Activated T-helper 1 cell treated with anti-CD3 and anti-CD28 coated beads, Interleukin-2, amount 50 U/mL, for 16 hours (primary cell): ENCODE measurements at places on chromosomes 13 and 19.
A peak's percentile ranks its signal among the peaks of the same experiment; 100 is the strongest.

GRCh38 chr13:65803530-65804392 is 1426.4 kb downstream of the PCDH9 start:
- no peak for DNase-seq

DNA sequence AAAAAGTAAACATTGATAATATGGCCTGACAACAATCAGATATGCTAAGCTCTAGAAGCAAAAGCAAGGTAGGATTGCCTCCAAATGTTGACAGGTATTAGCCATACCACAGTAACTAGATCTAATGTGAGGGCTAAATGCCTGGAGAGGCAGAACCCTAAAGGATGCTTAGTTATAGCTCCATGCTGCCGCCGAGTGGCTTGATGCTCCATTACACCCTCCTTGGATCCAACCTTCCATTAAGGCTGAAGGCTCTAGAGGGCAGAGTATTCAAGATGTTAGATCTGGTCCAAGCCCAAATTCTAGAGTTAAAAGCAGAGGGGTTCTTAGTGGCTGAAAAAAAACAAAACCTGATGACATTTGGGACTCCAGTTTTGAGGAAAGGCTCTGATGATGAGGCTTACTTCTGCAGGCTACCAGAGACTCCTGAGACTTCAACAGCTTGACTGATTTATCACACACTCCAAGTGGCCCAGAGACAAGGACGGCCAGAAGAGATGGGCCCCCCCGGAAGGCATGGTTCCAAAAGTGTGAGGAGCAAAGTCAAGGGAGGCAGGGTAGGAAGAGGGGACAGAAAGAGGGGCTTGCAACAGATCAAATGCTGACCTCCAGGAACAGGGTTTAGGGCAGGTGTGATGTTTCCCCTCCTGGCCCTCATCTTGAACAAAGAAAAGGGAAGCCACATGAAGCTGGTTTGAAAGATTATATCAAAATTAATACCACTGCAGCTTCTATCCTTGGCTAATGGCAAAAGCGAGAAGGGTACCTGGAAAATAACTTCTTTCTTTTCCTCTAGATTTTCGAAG is 21.9 kb upstream of the CPB2 start:
- peak; percentile 31 for DNase-seq

GRCh38 chr19:843180-843835 is 2.5 kb downstream of the PRTN3 start:
- DNase-seq: no peak

DNA sequence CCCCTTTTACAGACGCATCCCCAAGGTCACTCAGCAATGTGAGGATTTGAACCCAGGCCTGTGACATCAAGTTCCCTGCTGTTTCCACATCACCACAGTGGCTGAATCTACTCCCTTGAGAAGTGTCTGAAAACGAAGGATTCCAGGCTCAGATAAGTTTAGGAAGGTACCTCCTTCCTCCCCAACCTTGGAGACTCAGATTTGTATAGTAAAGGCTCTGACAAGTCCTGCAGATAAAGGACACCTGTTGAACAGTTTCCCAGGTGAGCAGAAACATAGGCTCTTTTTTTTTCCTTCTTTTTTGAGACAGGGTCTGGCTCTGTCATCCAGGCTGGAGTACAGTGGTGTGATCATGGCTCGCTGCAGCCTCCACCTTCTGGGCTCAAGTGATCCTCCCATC is 56.4 kb upstream of the PTPRS start:
- DNase-seq: no peak

- no peak for DNase-seq
These were observed 7.3 kb downstream of the SHKBP1 start for GRCh38 chr19:40584007-40584406.

DNA sequence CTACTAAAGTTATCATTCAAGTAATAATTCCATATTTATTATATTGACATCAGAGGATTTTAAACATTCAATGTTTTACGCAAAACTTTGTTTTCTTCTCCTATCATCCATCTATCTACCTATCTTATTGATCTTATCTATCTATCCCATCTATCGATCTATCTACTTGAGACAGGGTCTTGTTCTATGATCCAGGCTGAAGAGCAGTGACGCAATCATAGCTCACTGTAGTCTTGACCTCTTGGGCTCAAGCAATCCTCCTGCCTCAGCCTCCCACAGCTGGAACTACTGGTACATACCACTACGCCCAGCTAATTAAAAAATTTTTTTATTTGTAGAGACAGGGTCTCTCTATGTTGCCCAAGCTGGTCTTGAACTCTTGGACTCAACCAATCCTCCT is 27.4 kb downstream of the ZC3H13 start:
- no peak for DNase-seq

DNA sequence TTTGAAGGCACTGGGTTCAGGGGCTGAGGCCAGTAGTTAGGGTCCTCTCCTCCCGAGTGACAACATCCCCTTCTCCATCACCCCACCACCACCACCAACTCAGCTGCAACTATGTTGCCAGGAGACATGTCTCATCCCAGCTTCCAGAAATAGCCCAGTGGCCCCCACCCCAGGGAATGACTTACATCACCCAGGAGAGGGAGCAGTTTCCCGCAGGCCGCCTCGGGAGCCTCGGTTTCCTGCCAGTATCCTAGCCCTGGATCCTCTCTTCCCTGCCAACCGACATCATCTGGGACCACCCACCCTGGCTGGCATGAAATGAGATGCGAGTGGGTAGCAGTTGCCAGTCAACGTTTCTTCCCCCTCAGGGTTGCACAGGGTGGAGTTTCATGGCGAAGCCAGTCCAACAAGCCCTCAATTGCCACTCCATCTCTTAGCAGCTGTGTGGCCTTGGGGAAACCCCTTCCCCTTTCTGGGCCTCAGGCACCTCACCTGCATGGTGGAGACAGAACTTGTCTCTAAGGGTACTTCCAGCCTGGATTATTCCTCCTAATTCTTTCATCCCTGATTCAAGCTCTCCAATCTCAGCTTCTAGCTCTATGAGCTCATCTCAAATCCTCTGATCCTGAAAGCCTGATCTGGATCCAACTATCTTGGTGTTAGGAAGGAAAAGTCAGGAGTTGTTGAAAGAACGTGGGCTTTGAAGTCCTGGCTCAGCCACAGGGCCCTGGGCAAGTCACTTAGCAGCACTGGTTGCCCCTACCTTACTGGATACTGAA is 3.9 kb upstream of the GSK3A start:
- no peak for DNase-seq

DNA sequence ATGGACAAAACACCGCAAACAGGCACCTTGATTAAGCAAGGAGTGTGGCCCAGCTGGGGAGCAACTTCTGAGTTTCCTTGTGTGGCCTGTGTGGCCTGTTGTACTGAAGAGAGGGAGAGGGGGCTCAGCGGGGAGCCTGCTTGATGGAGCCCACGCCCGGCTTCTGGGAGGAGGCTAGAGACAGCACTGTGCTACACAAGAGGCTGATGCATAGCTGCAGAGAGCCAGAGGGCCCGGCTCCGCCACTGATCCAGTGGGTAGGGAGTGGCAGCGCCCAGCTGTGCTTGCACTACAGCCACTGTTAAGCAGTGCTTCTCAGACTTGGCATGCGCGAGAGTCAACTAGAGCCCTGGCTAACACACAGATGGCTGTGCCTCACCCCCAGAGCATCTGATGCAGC is 19.0 kb downstream of the LYL1 start:
- no peak for DNase-seq

- no peak for DNase-seq
These were observed 162.9 kb downstream of the NHLRC3 start for GRCh38 chr13:39201180-39201579.

DNA sequence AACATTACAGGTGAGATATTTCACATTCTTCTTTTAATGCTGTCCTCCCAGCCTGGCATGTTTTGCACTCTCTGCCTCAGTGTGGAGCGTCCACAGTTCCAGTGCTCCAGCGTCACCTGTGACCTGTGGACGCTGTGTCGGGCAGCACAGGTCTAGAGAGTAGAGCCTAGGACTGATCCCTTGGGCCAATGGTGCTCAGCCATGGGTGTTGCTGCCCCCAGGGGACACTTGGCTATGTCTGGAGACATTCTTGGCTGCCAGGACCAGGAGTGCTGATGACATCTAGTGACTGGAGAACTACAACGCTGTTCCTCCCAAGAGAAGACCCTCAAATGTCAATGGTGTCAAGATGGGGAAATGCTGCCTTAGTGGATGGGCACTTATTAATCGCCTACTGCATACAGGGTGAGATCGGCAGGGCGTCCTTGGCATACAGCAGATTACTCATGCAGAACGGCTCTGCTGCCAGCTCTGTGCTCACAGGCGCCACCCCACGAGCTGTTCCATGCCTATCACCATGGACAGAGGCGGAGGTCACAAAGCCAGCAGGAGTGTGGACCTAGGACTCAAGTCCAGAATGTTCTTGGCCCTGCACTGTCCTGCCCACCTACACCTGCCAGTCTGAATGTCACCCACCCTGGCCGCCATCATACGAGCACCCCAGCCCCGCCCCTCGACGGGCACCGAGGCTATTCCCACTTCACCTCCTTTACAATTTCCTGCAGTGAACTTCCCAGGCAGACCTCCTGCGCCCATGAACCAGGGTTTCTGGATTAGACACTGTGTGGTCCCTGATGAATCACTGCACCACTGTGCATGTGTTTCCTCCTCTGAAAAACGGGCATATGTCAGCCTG is 13.9 kb upstream of the MADCAM1 start:
- DNase-seq: no peak

DNA sequence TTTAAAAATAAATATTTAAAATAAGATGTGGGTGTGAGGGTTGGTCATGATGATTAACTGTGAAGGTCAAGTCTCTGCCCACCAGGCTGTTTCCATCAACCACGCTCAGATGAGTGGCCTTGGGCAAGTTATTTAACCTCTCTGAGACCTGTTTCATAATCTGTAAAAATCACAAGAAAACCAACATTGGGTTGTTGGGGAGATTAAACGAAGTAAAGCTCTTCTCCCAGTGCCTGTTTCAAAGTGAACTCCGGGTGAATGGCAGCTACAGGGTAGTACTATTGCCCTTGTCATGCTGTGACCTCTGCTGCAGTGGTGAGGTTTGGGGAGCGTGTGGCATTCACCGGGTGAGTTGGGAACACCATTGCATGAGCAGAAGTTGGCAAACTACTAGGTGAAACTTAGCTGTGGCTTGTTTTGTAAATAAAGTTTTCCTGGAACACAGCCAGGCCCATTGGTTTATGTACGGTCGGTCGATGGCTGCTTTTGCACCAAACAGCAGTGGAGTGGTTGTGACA is 153.2 kb downstream of the USP12 start:
- DNase-seq: no peak

- no peak for DNase-seq
These were observed 111.9 kb downstream of the RXFP2 start for GRCh38 chr13:31851216-31851615.

DNA sequence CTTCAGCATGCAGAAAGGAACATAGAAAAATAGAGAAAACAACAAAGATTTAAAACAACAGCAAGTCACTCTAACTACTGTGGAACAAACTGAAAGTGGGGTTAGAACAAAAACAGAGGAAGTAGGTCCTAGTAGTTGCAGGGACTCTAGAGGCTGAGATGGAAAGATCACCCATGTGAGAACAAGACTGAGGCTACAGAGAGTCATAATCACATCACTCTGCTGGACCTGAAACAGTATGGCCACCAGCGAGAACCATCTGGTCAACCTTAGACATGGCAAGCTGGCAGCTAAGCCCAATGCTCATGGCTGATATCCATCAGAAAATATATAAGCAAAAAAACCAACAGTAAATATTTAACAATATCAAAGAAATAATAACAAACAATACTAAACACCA is 35.8 kb upstream of the ZNF724 start:
- DNase-seq: no peak

GRCh38 chr19:55603115-55603514 is 2.3 kb upstream of the ZNF865 start:
- no peak for DNase-seq

DNA sequence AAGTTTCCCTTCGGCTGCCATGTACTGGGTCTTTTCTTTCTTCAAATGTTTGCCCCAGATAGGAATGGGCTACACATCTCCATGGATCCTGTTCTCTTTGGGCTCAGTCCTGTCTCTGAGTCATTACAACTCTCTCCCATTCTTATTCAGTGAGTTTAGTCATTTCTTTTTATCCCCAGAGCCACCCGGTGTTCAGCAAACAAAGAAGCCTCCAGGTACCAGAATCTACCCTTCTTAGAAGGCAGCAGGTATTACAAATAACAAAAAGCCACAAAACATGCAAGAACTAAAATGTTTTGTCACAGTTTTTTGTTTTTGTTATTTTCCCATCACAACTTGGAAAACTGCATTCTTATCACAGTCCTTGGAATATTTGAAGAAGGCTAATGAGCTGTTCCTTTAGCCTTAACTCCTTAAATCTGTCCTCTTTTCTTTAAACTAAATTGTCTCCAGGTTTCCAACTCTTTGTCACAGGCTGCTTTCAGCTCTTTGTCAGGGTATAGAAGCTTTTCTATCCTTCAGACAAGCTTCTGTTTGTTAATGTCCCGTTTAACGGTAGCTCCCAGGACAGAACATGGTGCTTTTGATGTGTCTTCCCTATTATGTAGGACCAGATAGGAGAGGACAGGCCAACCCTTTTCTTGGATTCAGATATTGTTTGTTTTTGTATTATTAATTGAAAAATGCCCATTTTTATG is 215.5 kb upstream of the HTR2A start:
- no peak for DNase-seq

DNA sequence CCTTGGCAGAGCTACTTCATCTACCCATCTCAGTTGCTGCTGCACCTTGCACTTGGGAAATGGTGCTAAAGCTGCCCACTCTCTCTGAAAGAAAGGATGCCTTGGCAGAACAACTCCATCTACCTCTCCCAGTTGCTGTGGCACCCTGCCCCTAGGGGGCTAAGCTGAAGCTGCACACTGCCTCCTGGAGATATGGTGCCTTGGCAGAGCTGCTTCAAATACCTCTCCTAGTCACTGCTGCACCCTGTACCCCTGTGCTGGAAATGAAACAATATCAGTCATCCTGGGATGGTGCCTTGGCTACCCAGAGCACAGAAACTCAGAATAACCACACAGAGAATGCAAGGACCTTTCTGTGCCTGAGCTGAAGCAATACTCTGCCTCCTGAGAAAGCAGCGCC is 615.8 kb downstream of the DIAPH3 start:
- no peak for DNase-seq

DNA sequence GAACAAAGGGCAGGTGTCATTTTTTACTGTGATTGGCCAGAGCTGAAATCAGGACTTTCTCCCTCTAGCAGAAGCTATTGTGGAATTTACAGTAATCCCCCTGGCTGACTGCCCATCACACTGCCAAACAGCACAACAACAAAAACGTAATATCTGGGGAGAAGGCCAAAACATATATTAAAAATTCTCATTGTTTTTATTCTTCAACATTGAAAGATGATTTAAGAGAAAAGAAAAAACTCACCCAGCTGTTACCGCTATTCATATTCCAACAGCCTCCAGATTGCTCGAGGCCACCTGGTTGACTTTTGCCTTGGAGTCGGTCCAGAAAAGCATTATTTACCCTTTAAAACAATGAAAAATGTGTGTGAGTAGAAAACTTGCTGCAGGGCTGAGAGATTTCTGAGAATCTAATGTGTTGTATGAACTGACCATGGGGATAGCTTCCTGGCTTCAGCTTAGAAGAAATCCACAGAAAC is 97.2 kb downstream of the EPSTI1 start:
- DNase-seq: no peak

DNA sequence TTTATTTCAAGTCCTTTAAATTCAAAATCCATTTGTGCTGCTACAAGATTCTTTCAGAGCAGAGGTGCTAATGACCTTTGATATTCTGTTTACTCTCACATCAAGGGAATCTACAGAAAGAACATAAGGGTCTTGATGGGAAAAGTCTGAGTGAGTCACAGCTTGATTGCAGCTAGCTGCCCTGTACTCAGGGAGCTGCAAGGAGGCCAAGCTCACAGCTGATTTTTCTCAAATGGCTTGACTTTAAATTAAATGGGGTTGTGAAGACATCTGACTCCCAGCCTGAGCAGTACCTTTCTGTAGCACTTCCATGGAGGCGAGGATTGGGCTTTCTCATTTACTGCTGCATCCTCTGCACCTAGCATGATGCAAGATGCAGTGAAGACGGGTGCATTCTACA is 62.5 kb downstream of the RAP2A start:
- no peak for DNase-seq
